ENCODE measurements at places on chromosomes 5 and 9. TPM values are rescaled to one million over a fixed set of nuclear protein-coding genes. Genes with fewer than 3 reads are reported as not detected.

LHFPL2 gene
- 51.4 TPM for total RNA-seq

GABRA6 gene
- not detected for total RNA-seq

NR4A3 gene
- total RNA-seq: 3.2 TPM

WNK2 gene
- 5.8 TPM for total RNA-seq

RGS7BP gene
- not detected for total RNA-seq

PCBD2 gene
- 13.4 TPM for total RNA-seq

PCDHGB4 gene
- 0.88 TPM for total RNA-seq

WHRN gene
- 6.9 TPM for total RNA-seq

CER1 gene
- total RNA-seq: not detected

GADD45G gene
- 0.21 TPM for total RNA-seq

ASPN gene
- not detected for total RNA-seq

IL7R gene
- total RNA-seq: 1.0 TPM

TAF11L4 gene
- total RNA-seq: not detected

PPP3R2 gene
- not detected for total RNA-seq

SKP1 gene
- 656 TPM for total RNA-seq

INSL4 gene
- 19.2 TPM for total RNA-seq

LCN10 gene
- total RNA-seq: not detected

MAT2B gene
- 50.6 TPM for total RNA-seq
